ENCODE measurements at places on chromosomes 3 and 15. TPM values are rescaled to one million over a fixed set of nuclear protein-coding genes. Genes with fewer than 3 reads are reported as not detected.

DNA sequence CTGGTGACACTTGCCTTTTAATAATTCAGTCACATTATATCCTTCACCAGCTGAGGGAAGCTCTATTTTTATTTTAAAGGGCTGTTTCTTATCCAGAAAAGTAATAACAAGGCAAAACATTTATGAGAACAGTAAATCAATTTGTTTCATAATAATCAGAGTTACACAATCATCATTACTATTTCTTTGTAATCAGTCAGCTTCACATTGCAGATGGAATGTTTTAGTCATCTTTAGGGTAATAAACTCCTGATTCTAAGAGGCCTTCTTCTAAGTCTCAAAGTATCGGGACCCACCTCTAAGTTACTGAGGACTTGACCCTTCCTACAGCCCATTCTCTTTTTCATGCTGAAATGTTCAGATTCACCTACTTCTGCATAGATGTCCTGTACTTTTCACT is 298.3 kb upstream of the TGFBR2 start:
- no peaks in the 10 kb centered on the region for H3K4me1 ChIP-seq
- no peak overlapping the region for H3K27ac ChIP-seq
- no peak for DNase-seq
- no peaks in the 10 kb centered on the region for H3K27me3 ChIP-seq
- H3K4me3 ChIP-seq = no peak overlapping the region

GRCh38 chr3:46383211-46383950 is 12.6 kb downstream of the CCR5 start:
- no peak overlapping the region for H3K4me3 ChIP-seq
- no peak overlapping the region for H3K27ac ChIP-seq
- H3K36me3 ChIP-seq = no peaks in the 10 kb centered on the region
- H3K4me1 ChIP-seq = peaks cover 18% of the 10 kb centered on the region

DNA sequence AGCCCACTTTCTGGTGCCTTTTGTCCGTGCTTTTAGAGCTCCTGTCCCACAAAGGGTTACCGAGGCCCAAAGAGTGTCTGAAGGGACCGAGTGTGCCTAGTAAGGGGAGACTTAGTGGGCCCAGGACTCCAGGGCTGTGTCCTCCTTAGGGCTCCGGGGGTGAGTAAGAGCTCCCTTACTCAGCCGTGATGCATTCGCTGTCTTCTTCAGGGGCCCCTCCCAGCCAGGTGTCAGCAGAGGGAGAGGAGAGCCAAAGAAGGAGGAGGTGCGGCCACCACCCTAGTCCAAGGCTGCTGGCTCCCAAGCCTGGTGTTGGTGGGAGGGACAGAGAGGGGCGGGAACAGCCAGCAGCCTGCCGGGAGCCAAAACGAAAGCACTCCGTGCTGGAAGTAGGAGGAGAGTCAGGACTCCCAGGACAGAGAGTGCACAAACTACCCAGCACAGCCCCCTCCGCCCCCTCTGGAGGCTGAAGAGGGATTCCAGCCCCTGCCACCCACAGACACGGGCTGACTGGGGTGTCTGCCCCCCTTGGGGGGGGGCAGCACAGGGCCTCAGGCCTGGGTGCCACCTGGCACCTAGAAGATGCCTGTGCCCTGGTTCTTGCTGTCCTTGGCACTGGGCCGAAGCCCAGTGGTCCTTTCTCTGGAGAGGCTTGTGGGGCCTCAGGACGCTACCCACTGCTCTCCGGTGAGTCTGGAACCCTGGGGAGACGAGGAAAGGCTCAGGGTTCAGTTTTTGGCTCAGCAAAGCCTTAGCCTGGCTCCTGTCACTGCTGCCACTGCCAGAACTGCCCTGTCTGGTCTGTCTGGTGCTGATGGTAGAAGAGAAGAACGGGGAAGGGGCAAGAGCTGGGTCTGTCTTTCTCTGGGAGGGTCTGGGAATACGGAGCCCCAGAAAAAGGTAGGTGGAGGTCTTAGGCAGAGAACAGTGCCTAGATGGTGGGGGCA is at the start of gene IL17RC:
IL17RC (plus strand) TSS at position 365 of the 947 bp plus-strand sequence; CDS start at position 583, 218 bp downstream.
- DNase-seq = peak; percentile 71
- peaks cover 19% of the 10 kb centered on the region for H3K4me1 ChIP-seq
- peak within 1 kb of the TSS; percentile 66 for H3K4me3 ChIP-seq
- peak within 1 kb of the TSS; percentile 37 for H3K27ac ChIP-seq
- H3K27me3 ChIP-seq = peaks cover 5% of the 10 kb centered on the region

DNA sequence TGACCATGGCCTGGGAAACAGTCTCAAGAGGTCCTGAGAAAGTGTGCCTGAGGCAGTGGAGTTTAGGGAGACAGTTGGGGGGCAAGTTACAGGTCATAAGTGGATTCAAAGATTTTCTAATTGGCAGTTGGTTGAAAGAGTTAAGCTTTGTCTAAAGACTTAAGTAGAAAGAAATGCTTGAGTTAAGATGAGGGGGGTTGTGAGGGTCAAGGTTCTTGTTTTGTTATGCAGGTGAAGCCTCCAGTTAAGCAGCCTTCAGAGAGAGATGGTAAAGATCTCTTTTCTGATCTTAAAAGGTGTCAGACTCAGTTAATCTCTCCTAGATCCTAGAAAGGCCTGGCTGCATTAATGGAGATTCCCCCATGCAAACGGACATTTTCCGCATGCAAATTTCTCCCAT is 356.3 kb upstream of the C2CD4B start:
- no peaks in the 10 kb centered on the region for H3K36me3 ChIP-seq
- peaks cover 3% of the 10 kb centered on the region for H3K4me1 ChIP-seq
- no peak overlapping the region for H3K27ac ChIP-seq
- peaks cover 40% of the 10 kb centered on the region for H3K27me3 ChIP-seq
- DNase-seq = no peak
- H3K4me3 ChIP-seq = no peak overlapping the region

GRCh38 chr3:193165431-193166120 is 75.4 kb upstream of the PLAAT1 start:
- no peak overlapping the region for H3K4me3 ChIP-seq
- H3K27me3 ChIP-seq = peaks cover 5% of the 10 kb centered on the region
- no peak overlapping the region for H3K27ac ChIP-seq
- no peak for DNase-seq
- no peaks in the 10 kb centered on the region for H3K36me3 ChIP-seq
- no peaks in the 10 kb centered on the region for H3K4me1 ChIP-seq

DNA sequence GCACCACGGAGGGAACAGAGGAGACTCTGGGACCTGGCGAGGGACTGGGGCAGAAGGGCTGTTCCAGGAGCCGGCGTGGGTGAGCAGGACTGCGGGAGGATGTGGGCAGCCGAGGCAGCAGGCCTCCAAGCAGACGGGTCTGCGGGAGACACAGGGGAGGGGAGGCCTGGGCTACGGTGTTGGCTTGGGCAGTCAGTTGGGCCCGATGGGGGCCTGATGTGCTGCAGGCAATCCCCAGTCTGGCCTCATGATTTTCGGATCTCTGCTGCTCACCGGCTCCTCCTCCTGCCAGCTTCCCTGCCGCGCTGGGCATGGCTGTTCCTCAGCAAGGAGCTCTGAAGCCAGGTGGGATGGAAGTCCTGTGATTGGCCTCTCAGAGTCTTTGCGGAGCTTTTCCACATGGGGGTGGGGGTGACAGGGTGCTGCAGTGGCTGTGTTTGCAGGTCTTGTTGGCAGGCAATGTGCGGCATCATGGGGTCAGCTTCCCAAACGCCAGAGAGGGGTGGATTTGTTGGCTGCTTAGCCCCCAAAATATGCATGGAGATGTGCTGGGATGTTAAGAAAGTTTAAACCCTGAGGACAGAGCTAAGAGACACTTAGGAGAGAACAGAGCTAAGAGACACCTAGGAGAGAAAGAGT is 19.3 kb downstream of the MINAR1 start:
- DNase-seq = no peak
- no peak overlapping the region for H3K27ac ChIP-seq
- H3K36me3 ChIP-seq = peaks cover 2% of the 10 kb centered on the region
- no peaks in the 10 kb centered on the region for H3K4me1 ChIP-seq
- H3K27me3 ChIP-seq = peaks cover 11% of the 10 kb centered on the region

DNA sequence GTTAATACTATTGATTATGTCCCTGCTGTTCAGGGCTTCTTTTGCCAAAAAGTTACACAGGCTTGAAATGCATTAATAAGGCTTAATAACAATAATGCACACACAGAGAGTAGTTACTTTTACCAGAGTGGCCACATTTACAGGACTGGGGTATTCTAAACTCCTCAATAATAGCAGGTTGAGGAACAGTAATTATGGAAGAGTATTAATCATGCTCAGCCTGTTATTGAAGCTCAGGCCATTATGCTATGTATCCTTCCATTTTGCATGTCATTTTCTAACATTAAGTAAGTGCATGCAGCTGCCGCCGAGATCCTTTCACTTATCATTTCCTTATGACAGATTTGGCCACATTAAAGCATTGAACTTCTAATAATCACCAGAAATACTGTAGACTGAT is 5.7 kb downstream of the ARRDC4 start:
- H3K4me1 ChIP-seq = peaks cover 12% of the 10 kb centered on the region
- no peak overlapping the region for H3K4me3 ChIP-seq
- DNase-seq = no peak

GRCh38 chr3:11381141-11381540 is 108.9 kb downstream of the ATG7 start:
- peaks cover 13% of the 10 kb centered on the region for H3K36me3 ChIP-seq
- H3K4me3 ChIP-seq = no peak overlapping the region
- DNase-seq = no peak

- H3K4me3 ChIP-seq = no peak overlapping the region
- no peaks in the 10 kb centered on the region for H3K27me3 ChIP-seq
- no peaks in the 10 kb centered on the region for H3K36me3 ChIP-seq
- no peaks in the 10 kb centered on the region for H3K4me1 ChIP-seq
- no peak overlapping the region for H3K27ac ChIP-seq
Measured at GRCh38 chr3:181794011-181794790, 82.5 kb downstream of the SOX2 start.

- peaks cover 6% of the 10 kb centered on the region for H3K36me3 ChIP-seq
- peaks cover 13% of the 10 kb centered on the region for H3K4me1 ChIP-seq
- DNase-seq = no peak
- no peak overlapping the region for H3K4me3 ChIP-seq
- peaks cover 2% of the 10 kb centered on the region for H3K27me3 ChIP-seq
Measured at GRCh38 chr3:178969004-178969700, 102.5 kb downstream of the ZMAT3 start.

GRCh38 chr3:123147754-123148535 is 53.8 kb upstream of the SEC22A start:
- no peak overlapping the region for H3K27ac ChIP-seq
- no peaks in the 10 kb centered on the region for H3K27me3 ChIP-seq
- no peak overlapping the region for H3K4me3 ChIP-seq
- no peak for DNase-seq
- H3K36me3 ChIP-seq = peaks cover 63% of the 10 kb centered on the region

DNA sequence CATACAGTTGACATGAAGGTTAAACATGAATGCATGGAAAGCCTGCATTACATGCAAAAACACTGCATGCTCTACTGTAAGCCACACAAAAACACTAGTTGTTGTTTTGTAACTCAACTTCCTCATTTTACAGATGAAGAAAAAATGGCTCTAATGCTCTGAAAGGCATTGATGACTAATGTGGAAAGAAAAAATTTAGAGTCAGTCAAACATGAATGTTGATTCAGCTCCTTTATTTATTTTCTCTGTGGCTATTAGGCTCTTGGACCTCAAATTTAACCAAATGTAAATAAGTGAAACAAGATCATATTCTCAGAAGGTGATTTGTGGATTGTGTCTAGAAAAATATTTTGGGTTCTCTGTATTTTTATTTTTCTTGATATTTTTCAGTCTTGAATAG is 336.7 kb upstream of the ZNF717 start:
- DNase-seq = no peak
- no peaks in the 10 kb centered on the region for H3K27me3 ChIP-seq
- no peak overlapping the region for H3K4me3 ChIP-seq
- H3K27ac ChIP-seq = no peak overlapping the region
- H3K4me1 ChIP-seq = no peaks in the 10 kb centered on the region

Gene NR2E3
- total RNA-seq = not detected

DNA sequence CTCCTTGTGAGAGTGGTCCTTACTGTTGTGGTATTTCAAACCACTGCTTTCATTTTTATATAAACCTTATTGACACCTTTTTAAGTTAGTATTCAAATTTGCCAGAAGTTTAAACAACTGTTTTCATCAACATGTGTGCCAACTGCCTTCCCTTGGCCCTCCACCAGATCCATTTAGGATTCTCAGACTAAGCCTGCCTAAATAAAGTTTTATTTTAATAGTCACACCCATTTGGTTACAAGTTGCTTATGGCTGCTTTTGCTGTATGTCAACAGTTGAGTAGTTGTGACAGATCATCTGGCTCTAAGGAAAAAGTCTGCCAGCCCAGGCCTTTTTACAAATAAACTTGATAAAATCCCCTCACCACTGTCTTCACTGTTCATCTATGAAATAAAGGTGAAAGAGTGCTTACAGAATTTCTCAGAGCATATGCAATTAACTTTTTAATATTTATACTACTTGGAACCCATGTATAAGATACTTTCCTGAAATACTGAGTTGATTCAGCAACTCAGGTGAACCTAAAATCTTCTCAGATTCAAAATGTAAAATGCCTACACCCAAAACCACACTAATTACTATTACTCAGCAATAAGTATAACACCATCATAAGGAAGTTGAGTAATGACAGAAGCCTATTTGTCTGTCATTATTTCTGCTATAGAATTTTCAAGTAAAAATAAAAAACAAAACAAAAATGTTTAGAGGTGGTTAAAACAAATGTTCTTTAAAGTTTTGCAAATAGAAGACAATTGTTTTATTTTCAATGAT is 35.1 kb downstream of the PEAK1 start:
- H3K27ac ChIP-seq = no peak overlapping the region
- peaks cover 18% of the 10 kb centered on the region for H3K4me1 ChIP-seq
- no peaks in the 10 kb centered on the region for H3K36me3 ChIP-seq
- DNase-seq = no peak
- H3K27me3 ChIP-seq = no peaks in the 10 kb centered on the region
- H3K4me3 ChIP-seq = no peak overlapping the region

- H3K27me3 ChIP-seq = no peaks in the 10 kb centered on the region
- no peak overlapping the region for H3K27ac ChIP-seq
- DNase-seq = no peak
- H3K36me3 ChIP-seq = no peaks in the 10 kb centered on the region
Measured at GRCh38 chr3:168155303-168155702, 59.6 kb upstream of the GOLIM4 start.

DNA sequence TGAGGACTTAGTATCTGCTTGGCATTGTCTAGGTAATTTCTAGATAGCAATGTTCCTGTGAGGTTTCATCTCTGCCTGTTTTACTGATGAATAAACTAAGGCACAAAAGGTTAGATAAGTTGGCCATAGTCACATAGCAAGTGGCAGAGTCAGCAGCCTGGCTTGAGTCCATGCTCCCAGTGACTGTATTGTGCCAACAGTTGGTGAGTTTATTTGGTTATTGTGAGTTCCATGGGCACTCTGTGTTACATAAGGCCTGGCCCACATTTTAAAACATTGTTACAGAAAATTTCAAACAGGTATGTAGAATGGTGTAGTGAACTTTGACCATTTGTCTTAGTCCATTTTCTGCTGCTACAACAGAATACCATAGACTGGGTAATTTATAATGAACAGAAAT is 15.2 kb downstream of the MCM2 start:
- no peak for DNase-seq
- H3K27me3 ChIP-seq = no peaks in the 10 kb centered on the region
- no peaks in the 10 kb centered on the region for H3K4me1 ChIP-seq
- H3K36me3 ChIP-seq = peaks cover 85% of the 10 kb centered on the region
- no peak overlapping the region for H3K27ac ChIP-seq
